ENCODE measurements at places on chromosomes 5 and 9.

- DNase-seq, result no peak
Observed at GRCh38 chr5:149004559-149004958, 58.3 kb downstream of the SH3TC2 start.

DNA sequence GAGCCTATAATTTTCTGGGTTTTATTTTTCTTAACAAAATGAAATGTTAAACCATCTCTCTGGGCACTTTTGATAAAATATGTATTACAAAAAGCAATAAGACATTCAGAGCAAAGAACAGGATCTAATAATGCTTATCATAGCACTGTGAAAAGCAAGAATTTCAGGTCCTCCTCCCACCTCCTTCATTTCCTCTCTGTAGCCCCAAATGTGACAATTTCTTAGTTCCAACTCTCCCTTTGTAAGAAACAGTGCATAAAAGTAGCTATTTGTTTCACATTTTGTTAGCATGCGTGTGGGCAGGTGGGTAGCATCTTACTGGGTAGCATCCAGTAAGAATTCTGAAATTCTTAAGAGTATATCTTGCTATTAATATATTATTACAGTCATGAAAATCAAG is 130.9 kb upstream of the RASA1 start:
- DNase-seq, result no peak

- DNase-seq, result no peak
Observed at GRCh38 chr5:158124606-158125316, 265.8 kb upstream of the CLINT1 start.

DNA sequence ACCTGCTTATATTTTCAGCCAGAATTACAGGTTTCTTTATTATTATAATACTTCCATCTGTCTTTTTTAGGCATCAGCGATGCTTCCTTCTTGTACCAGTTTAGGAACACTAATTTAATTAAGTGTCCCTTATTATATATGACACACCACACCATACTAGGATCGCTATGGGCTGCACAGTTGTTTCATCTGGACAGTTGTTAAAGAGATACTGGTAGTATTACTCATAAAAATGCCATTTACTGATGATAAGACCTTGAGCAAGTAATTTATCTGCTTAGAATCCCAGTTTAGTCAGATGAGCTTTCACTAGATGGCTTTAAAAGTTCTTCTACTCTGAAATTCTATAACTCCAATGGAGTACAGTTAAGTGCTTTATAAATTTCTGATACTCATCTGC is 17.1 kb downstream of the ARSK start:
- no peak for DNase-seq

GRCh38 chr9:138022121-138022741 is 144.6 kb downstream of the CACNA1B start:
- DNase-seq, result no peak

DNA sequence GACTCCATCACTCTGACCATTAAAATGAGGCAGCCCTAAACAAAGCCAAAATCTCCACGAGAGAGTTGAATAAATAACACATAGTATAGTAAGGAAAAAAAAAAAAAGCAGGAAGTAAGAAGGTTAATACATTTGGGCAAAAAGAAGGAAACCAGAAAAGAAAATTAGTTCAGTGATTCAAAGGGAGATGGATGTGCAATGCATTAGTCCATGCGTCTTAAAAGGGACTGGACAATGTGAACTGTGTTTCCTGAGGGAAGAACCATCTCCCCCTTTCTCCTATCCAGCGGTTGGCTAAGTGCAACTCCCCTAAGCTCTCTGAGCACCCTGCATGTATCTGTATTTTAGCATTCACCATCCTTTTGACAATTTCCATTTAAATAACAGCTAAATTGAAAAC is 1.4 kb downstream of the ANKRA2 start:
- no peak for DNase-seq

- DNase-seq, result no peak
Observed at GRCh38 chr9:86604741-86605140, 250.5 kb upstream of the TUT7 start.

DNA sequence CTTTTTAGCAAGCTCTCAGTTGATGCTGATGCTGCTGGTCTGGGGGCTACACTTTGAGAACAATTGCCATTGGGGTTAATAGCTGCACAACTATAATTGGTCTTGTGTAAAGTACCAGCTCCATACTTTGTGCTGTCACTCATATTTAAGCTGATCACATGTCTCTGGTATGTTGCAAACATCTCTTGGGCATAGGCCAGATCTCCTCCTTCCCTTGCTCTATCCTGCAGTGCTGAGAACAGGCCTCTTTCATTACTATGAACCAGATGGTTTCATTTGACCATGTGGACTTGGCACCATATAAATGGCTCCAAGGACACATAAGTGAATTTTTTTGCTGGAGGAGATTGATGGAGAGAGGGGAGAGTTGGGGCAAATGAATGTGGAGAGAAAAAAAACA is 48.4 kb downstream of the DMRT2 start:
- DNase-seq, result no peak

- no peak for DNase-seq
Observed at GRCh38 chr5:54795284-54795683, 190.1 kb downstream of the ESM1 start.

- DNase-seq, result no peak
Observed at GRCh38 chr9:72396247-72397091, 31.5 kb upstream of the ZFAND5 start.

DNA sequence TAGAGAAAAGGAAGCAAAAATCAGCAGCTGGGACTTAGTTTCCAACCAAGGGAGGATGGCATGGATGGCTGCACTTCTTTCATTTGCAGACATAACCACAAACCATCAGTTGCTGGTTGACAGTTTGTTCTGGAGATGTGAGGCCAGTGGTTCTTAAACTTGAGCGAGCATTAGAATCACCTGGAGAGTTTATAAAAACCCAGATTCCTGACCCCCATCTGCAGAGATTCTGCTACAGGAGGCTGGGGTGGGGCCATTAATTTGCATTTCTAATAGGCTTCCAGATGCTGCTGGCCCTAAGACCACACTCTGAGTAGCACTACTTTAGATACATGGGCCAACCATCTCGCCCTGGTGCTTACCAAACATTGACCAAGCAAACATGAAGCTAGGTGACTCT is 60.8 kb downstream of the MARCHF3 start:
- DNase-seq, result no peak

- no peak for DNase-seq
Observed at GRCh38 chr5:68544091-68544647, 328.6 kb downstream of the PIK3R1 start.

DNA sequence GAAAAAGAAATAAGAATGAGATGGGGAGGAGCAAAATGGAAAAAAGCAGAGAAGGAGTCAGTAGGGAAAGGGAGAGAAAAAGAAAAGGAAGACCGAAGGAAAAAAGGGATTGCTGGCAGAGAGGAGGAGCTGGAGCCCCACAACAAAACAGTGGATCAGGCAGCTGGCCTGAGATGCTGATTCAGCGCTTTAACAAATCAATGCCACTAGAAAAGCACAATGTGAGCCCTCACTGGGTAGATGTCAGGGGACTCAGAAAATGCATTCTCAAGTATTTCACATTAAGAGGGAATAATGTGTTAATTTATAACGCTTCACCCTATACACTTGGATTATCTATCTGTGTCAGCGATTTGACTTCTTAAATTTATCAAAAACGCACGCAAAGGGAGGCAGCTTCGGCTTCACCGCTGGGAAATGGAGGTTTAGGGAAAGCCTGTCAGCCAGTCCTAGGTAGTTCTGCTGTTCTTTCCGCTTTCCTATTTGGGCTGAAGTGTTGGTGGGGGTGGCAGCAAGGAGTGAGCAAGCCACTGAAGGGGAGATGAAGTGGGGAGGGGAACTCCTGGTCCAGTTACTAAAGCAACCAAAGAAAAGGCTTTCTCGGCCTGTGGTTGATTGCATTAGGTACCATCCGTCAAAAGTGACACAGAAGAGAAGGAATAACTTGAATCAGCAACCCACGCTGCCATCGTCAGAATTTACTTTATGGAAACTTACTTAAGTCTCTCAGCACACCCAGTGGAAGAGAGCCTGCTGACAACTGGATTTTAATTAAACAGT is 161.6 kb downstream of the BNC2 start:
- DNase-seq, result no peak

All from activated B cell treated with CpG ODN at 0.5 μM for 24 hours (primary cell).